ENCODE measurements at places on chromosomes 7 and 10.

DNA sequence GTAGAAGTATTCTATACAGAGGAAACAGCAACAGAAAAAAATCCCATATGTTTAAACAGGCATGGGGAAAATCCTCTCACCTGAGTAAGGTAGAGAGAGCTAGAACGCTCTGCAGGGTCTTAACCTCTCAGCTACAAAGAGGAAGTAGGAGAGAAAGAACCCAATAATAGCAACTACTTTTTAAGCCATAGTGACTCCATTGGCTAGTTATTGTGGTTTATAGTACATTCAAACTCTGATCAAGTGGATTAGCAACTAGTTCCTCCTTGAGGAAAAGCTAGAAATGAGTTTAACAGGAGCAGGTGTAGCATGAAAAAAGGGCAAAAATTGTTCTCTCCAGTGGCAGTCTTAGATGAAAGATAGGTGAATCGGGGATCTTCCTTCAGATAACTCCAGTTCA lies 89.7 kb downstream of the HGF start:
- DNase-seq: no peak

DNA sequence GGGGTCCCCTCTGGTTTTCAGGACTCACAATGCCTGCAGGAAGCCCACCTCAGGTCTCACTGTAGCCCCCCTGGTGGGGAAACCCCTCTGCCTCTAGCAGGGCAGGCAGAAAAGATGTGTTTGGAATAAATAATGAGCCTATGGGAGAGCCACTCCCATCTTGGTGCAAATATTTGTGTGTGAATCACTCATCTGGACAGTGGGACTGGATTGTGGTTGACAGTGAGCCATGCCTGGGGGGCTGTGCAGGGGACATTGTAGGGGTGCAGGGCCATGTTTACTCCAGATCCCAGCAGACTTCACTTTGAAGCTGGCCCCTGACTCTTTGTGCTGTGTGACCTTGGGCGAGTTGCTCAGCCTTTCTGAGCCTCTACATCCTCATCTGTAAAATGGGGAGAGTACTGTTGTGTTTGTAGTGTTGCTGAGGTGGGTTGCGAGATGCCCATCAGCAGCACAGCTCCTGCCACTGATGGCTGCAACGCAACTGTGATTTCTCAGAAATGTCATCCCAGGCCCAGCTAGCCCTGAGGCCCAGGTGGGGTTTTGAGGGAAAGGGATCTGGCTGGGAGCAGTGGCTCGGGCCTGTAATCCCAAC lies 20.7 kb downstream of the GTF2IRD1 start:
- DNase-seq: no peak

DNA sequence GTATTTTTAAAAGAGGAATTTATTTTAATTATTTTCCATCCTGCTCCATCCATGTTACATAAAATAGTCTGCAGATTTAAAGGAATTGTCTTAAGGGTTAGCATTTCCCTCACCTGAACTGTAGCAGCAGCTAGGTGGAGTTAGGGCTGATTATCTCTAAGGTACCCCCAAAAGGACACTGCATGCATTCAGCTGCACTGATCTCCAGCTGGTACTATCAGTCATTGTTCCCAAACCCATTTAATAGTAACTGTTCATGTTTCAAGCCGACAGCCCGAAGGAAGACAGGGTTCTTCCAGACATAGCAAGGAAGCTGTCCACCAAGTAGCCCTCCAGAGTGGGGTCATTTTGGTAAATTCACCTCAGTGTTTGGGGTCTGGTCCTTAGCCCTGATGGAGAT lies 48.7 kb downstream of the FAM171A1 start:
- no peak for DNase-seq

DNA sequence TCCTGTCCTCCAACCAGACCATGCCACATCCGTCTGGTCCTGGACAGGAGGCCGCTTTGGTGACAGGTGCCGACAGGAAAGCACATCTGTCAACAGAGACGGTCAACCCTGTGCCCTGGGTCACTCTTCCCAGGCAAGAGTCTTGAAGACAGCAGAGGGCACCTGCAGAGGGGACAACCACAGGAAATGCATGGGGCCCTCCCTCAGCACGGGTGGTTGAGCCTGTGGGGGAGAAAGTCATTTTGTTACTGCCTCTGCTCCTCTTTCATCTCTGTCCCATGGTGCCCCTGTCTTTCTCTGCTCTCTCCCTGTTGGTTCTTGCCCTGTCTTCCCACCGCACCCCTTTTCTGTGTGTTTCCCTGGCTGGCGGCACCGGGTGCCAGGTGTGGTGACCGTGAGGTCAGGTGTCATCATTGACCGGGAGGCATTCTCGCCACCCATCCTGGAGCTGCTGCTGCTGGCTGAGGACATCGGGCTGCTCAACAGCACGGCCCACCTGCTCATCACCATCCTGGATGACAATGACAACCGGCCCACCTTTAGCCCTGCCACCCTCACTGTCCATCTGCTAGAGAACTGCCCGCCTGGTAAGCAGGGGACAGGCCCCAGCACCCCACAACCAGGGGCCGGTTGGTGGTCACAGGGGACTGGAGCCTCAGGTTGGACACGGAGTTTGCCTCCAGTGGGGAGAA lies 17.6 kb upstream of the VSIR start:
- DNase-seq: no peak

- no peak for DNase-seq
These were observed 16.0 kb downstream of the HDAC9 start for GRCh38 chr7:18511351-18512140.

- DNase-seq: no peak
These were observed 7.1 kb downstream of the PLCE1 start for GRCh38 chr10:94000638-94001415.

GRCh38 chr7:82209179-82209747 lies 234.3 kb downstream of the CACNA2D1 start:
- no peak for DNase-seq

- DNase-seq: no peak
These were observed 161.1 kb downstream of the PRKAG2 start for GRCh38 chr7:151715666-151716315.
